CD4-positive, alpha-beta memory T cell (primary cell): ENCODE measurements at places on chromosomes 11 and 22. TPM values are rescaled to one million over a fixed set of nuclear protein-coding genes. Genes with fewer than 3 reads are reported as not detected.
A peak's percentile ranks its signal among the peaks of the same experiment; 100 is the strongest.

TSGA10IP gene
- not detected for total RNA-seq

- H3K27me3 ChIP-seq, result no peaks in the 10 kb centered on the region
- no peak for DNase-seq
- peak overlapping the region; percentile 97 for H3K27ac ChIP-seq
- peaks cover 15% of the 10 kb centered on the region for H3K36me3 ChIP-seq
- H3K4me3 ChIP-seq, result peak overlapping the region; percentile 78
- H3K4me1 ChIP-seq, result peaks cover 42% of the 10 kb centered on the region
Observed at GRCh38 chr22:42078469-42079318, 806 bp upstream of the SMDT1 start.

- H3K36me3 ChIP-seq, result peaks cover 3% of the 10 kb centered on the region
- DNase-seq, result peak; percentile 40
- H3K4me3 ChIP-seq, result no peak overlapping the region
- H3K27ac ChIP-seq, result no peak overlapping the region
Observed at GRCh38 chr22:41908411-41909309, 6.2 kb downstream of the SHISA8 start.

DNA sequence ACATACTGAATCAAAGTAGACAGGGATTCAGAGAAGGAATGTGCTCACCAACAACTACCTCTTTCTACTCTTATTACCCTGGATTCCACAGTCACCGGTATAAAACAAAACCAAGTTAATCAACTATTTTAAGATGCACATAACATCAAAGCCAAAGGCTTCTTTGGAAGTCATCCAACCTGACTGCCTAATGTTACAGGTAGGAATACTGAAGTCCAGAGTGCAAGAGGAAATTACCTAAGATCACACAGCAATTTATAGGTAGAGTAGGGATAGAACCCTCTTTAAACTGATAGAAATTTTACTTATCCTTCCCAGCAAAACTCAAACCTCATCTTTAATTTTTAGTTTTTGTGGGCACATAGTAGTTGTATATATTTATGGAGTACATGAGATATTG lies 76.3 kb downstream of the PAK1 start:
- no peaks in the 10 kb centered on the region for H3K36me3 ChIP-seq
- DNase-seq, result no peak
- H3K27ac ChIP-seq, result no peak overlapping the region
- no peaks in the 10 kb centered on the region for H3K27me3 ChIP-seq
